Tibial nerve (tissue), 4 donors: ENCODE measurements at places on chromosomes 6 and 20.

DNA sequence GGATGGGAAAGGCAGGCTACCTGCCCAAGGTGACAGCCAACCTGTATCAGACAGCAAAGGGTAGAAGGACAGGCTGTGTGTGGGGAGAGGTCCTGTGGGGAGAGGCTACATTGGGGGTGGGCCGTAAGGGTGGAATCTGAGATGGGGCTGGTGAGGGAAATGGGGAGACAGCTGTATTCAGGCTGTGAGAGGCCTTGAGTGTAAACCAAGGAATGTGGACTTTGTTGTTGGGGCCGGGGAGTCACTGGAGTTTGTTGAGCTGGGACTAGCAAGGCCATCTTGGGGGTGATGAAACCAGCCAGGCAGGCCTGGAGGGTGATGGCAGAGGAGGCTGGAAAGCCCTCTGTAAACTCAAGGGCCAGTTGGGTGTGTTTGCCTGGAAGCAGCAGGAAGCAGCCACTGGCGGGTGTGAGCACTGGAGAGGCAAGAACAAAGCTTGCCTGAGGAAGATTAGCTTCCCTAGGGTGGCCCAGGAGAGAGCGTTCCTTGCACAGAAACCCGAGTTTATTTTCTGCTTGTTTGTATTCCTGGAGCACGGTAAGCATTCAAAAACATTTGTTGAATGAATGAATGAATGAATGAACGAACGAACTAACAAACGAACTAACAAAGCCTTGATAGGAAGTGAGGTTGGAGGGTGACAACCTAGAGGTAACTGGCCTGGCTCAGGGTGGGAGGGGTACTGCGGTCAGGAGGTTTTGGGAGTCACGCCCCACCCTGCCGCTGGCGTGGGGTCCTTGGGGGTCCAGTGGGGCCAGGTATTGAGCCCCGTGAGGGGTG is 18.9 kb downstream of the TTBK1 start:
- no peak for DNase-seq

- peak; percentile 32 for DNase-seq
Observed at GRCh38 chr6:47168180-47168579, 126.0 kb upstream of the ADGRF1 start.

DNA sequence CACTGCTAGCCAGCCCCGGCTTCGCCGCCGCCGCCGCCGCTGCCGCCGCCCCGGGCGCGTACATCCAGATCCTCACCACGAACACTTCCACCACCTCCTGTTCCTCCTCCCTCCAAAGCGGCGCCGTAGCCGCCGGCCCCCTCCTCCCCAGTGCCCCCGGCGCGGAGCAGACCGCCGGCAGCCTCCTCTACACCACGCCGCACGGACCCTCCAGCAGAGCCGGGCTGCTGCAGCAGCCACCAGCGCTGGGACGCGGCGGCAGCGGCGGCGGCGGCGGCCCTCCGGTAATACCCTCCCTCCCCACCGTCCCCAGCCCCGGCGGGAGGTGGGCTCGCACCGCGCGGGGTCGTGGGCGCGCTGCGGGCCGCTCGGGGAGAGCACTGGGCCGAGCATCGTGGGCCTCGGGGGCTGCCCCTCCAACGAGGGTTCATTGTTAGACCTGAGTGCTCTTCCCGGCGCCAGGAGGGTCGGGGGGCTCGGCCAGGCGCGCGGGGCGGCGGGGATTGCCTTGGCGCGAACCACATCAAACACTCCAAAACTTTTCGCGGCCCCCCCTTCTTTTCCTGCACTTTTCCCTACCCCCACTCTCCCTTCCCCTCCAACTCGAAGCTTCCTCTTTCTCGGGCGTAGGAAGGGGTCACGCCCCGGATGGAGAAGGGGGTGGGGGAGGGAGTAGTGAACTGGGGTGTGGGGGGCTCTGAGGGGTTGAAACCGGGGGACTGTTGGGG is 827 bp downstream of the E2F3 start:
- peak; percentile 47 for DNase-seq

GRCh38 chr20:53079261-53079691 is 107.1 kb downstream of the TSHZ2 start:
- DNase-seq: no peak

DNA sequence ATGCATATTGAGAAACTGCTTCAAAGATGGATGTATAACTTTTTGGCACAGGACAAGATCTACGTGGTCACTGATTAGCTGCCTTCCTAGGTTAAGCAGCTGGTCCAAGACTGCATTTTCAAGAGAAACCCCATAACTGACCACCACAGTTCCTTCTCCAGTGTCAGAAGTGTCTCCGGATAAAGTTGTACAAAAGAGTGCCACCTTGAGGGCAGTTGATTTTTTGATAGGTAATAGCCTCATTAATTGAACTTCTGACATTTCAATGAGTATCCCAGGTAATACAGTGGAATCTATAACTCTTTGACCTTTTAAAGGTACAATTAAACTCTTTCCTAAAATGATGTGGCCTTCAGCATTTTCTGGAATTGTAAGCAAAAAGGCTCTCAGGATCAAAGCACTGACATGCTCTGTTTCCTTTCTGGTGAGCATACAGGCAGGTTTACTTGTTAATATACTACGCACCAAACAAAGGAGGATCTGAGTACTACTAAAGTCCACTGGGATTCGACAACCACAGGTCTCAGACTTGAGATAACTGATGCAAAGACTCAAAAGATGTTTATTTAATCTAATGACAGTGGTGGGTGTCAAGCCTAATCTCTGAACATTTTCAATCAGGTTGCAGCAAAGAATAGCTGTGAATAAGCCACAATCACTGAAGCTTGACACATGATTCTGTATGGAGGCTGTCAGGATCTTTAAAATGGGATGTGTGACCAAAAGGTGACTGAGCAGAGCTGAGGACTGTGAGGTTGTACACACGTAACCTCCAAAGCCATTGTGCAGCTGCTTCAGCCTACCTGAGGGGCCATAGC is 21.2 kb downstream of the MKKS start:
- DNase-seq: no peak
